B cell (primary cell): ENCODE measurements at places on chromosomes 12 and 14. TPM values are rescaled to one million over a fixed set of nuclear protein-coding genes. Genes with fewer than 3 reads are reported as not detected.

B4GALNT3 gene
- 0.13 and 0.25 TPM in 2 replicates for polyA plus RNA-seq

CLEC2A gene
- not detected in 2 replicates for polyA plus RNA-seq

PTPN21 gene
- not detected in 2 replicates for polyA plus RNA-seq

GLT1D1 gene
- 0.20 and 0.49 TPM in 2 replicates for polyA plus RNA-seq

SRRM4 gene
- not detected in 2 replicates for polyA plus RNA-seq

RAD9B gene
- polyA plus RNA-seq: 0.59 and 0.75 TPM in 2 replicates

TMPRSS12 gene
- polyA plus RNA-seq: not detected in 2 replicates

SLC25A21 gene
- not detected in 2 replicates for polyA plus RNA-seq

GPX2 gene
- not detected in 2 replicates for polyA plus RNA-seq

CACNA2D4 gene
- polyA plus RNA-seq: 3.9 and 6.0 TPM in 2 replicates

DNA sequence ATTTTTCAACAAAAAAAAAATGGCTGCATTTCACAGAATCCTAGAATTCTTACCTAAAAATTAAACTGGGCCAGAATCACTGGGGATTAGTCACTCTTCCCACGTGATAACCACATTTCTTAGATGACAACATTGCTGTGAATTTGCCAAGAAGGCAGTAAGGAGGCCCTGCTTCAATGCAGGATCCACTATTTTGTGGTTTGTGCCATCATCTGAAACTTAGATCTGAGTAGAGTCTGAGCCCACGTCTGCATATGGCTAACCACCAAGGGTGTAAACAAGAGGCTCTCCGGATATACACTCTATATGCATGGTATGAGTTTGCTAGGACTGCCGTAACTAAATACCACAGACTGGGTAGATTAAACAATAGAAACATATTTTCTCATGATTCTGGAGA lies 24.4 kb upstream of the TBX5 start:
- no peak for DNase-seq

- no peak for DNase-seq
Observed at GRCh38 chr12:61798778-61799177, 461.4 kb upstream of the USP15 start.

- DNase-seq: no peak
Observed at GRCh38 chr14:85545738-85546137, 15.8 kb downstream of the FLRT2 start.

GRCh38 chr14:50667684-50667995 lies 466 bp downstream of the SAV1 start:
- peak; percentile 78 for DNase-seq

DNA sequence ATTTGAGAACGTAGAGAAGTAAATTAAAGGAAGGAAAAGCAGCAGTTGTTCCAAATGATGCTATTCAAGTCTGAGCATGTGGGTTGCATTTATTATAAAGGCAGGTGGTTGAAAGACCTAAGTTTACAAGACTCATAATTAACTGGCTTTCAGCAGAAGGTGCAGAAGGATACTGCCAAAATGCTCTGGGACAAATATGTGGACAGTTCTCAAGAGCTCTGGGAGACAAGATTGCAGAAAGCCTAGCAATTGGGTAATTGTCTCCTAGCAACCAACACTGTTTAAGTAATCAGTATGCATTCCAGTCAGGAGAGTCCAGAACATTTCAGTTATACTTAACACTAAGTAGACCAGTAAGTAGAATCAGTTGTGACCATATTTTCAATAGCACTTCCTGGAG lies 131.5 kb downstream of the GPR135 start:
- no peak for DNase-seq

DNA sequence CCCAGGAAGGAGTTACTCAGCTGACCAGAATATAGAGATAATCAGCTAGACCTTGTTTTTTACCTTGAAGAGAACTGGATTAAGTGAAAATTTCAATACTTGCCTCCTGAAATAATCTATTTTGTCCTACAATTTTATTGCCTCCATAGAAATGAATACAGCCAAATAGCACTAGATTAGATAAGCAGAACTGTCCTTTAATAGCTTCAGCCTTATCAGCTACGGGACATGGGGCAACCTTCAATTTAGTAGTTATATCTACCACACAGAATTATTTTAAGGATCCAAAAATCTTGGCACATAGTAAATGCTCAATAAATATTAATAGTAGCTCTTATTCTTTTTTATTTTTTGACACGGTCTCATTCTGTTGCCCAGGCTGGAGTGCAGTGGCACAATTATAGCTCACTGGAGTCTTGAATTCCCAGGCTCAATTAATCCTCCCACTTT lies 67.2 kb upstream of the PLEKHG3 start:
- no peak for DNase-seq

- DNase-seq: peak; percentile 79
Observed at GRCh38 chr14:102085948-102086708, 716 bp downstream of the HSP90AA1 start.

DNA sequence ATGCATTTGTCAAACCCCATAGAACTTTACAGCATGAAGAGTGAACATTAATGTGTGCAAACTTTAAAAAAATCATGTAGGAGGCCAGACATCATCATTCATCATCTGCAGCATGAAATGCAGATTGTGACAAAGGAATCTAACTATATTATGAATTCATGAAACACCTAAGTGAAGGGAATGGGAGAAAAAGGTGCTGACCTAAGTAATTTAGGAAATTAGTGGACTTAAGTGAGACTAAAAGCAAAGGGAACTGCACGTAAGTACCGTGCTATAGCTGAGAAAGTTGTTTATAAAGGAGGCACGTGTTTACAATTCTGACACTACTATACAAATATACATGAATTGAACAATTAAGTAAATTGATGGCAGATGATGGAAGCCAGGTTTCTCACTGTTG lies 37.6 kb upstream of the JDP2 start:
- no peak for DNase-seq

- DNase-seq: no peak
Observed at GRCh38 chr12:57590479-57590863, 521 bp upstream of the PIP4K2C start.

- no peak for DNase-seq
Observed at GRCh38 chr12:44021471-44021971, 185.6 kb downstream of the TMEM117 start.

- DNase-seq: no peak
Observed at GRCh38 chr12:84375449-84376170, 537.0 kb downstream of the SLC6A15 start.
